ENCODE measurements at places on chromosomes 4 and X. TPM values are rescaled to one million over a fixed set of nuclear protein-coding genes. Genes with fewer than 3 reads are reported as not detected.

The PCDH7 gene
- 0.62 TPM for total RNA-seq

The CFAP99 gene
- total RNA-seq, result not detected

The ARHGEF38 gene
- total RNA-seq, result not detected

- H3K4me1 ChIP-seq, result peaks cover 15% of the 10 kb centered on the region
- no peak for DNase-seq
- no peaks in the 10 kb centered on the region for H3K27me3 ChIP-seq
- no peak overlapping the region for H3K27ac ChIP-seq
- H3K36me3 ChIP-seq, result no peaks in the 10 kb centered on the region
Observed at GRCh38 chr4:77826275-77826674, 7.1 kb upstream of the CNOT6L start.

DNA sequence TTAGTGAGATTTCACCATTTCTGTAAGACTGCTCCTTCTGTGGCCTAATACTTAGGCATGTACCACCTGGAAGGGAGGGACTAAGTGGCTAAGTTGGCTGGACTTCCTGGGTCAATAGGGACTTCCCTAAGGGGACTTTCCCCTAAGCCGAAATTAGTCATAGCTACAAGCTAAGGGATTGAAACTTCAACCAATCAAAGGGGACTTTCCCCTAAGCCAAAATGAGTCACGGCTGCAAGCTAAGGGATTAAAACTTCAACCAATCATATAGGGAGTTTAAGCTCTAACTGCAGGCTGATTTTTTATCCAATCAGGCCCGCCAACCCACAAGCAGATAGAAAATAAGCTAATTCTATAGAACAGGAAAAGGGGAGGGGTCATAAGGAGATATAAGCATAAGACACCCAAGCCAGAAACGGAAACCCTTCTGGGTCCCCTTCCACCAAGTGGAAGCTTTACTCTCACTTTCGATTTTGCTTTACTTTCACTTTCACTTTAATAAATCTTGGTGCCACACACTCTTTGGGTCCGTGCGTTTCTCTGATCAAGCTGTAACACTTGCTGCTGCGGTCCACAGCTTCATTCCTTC, 382.8 kb downstream of the KLHL4 start:
- H3K27ac ChIP-seq, result no peak overlapping the region
- DNase-seq, result no peak
- H3K4me1 ChIP-seq, result no peaks in the 10 kb centered on the region
- H3K36me3 ChIP-seq, result no peaks in the 10 kb centered on the region

GRCh38 chrX:107823042-107823441, 2.6 kb upstream of the MID2 start:
- DNase-seq, result no peak
- no peaks in the 10 kb centered on the region for H3K27me3 ChIP-seq
- no peaks in the 10 kb centered on the region for H3K36me3 ChIP-seq
- peaks cover 4% of the 10 kb centered on the region for H3K4me1 ChIP-seq
- H3K4me3 ChIP-seq, result no peak overlapping the region

GRCh38 chrX:78950009-78950835, 5.0 kb downstream of the P2RY10 start:
- H3K36me3 ChIP-seq, result no peaks in the 10 kb centered on the region
- no peak overlapping the region for H3K27ac ChIP-seq
- H3K4me1 ChIP-seq, result no peaks in the 10 kb centered on the region
- no peak overlapping the region for H3K4me3 ChIP-seq
- no peak for DNase-seq

DNA sequence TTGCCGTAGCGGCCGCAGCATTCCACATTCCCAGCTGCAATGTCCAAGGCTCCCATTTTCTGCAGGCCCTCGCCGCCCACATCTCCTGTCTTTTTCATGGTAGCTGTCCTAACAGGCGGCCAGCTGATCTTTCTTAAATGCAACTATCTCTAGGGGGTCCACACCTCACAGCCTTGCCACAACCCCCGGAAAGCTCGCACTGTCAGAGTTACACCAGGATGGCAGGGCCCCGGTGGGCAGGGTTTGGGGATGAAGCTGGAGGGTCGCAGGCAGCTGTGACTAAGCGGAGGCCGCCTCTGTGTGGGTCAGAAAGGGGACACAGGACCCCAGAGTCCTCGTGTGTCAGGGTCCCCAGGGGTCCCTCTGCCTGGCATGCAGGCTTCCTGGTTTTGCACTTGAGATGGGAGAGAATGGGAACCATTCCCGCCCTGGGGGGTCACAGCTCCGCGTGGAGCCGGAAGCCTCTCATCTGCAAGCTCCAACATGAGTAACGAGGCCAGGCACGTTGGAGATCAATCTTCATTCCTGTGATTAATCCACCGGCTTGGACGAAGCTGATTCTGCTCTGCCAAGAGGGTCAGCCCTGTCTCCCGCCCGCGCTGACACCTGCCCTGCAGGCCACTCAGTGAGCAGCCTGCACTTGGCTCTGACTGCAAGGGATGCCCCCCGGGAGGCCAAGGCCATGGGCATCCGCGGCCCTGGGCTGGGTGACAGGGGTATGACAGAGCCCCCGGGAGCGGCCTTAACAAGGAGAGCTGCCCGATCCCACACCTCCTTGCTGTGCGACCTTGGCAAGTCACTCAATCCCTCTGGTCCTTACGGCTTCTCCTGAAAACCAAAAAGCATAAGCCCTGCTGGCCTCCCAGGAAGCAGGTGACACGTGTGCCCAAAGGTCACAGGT, 97.9 kb downstream of the ADRA2C start:
- H3K4me1 ChIP-seq, result no peaks in the 10 kb centered on the region
- no peaks in the 10 kb centered on the region for H3K36me3 ChIP-seq
- no peaks in the 10 kb centered on the region for H3K27me3 ChIP-seq
- DNase-seq, result peak; percentile 39
- H3K4me3 ChIP-seq, result no peak overlapping the region
- no peak overlapping the region for H3K27ac ChIP-seq

DNA sequence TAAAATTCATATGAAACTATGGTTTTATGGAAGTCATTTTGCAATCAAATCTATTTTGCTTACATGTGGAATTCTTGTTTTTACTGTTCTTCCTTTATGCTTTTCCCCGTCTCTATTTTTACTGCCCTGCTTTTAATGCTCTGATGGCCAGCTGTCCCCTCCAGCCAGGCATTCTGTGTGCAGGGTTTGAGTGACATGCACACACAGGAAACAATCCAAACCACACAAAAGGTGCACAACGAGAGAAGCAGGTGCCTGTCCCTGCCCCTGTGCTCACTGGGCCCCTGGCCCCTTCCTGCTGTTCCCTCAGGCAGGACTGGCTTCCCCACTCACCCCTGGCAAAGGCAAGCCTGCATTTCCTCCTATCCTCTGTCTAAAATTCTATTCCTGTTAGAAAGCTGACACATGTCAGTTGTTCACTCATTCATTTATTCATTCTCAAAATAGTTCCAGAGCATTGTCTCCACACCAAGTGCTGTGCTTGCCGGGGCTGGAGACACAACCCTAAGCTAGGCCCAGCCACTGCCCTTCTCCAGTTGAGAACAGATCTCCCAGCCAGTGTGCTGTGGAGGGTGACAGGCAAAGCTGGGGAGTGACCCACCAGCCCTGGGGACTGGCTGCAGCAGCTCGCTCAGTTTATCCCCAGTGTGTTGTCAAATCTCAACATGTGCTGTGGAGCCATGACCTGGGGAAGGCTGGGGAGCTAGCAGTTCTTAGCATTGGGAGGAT, 346.3 kb downstream of the FBXW7 start:
- no peaks in the 10 kb centered on the region for H3K36me3 ChIP-seq
- no peaks in the 10 kb centered on the region for H3K27me3 ChIP-seq

DNA sequence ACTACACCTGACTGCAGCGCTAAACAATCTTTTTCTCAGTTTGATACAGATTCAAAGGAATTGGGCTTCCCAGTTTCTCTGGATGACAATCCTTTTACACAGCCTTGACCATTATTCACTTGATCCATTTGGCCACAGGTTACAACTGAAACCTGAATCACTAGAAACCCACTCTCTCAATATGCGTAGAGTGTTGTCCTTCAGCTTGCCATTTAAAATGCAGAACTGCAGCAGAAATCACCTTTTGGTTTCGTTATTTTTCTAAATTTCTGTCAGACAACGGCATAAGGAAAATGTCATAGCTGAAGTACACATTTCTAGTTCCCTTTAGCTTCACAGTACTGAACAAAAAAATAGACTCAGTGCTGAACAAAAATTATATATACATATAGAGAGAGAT, 255.8 kb upstream of the TENM3 start:
- H3K27me3 ChIP-seq, result no peaks in the 10 kb centered on the region
- H3K4me3 ChIP-seq, result no peak overlapping the region
- DNase-seq, result no peak
- no peak overlapping the region for H3K27ac ChIP-seq
- no peaks in the 10 kb centered on the region for H3K36me3 ChIP-seq

GRCh38 chr4:79025170-79025569, 85.9 kb upstream of the PAQR3 start:
- H3K4me3 ChIP-seq, result no peak overlapping the region
- no peaks in the 10 kb centered on the region for H3K4me1 ChIP-seq
- no peaks in the 10 kb centered on the region for H3K27me3 ChIP-seq
- H3K36me3 ChIP-seq, result no peaks in the 10 kb centered on the region
- no peak for DNase-seq
- no peak overlapping the region for H3K27ac ChIP-seq

GRCh38 chr4:107148904-107149303, 112.8 kb upstream of the DKK2 start:
- H3K4me3 ChIP-seq, result no peak overlapping the region
- H3K27me3 ChIP-seq, result no peaks in the 10 kb centered on the region
- no peak overlapping the region for H3K27ac ChIP-seq
- no peaks in the 10 kb centered on the region for H3K4me1 ChIP-seq
- no peaks in the 10 kb centered on the region for H3K36me3 ChIP-seq

DNA sequence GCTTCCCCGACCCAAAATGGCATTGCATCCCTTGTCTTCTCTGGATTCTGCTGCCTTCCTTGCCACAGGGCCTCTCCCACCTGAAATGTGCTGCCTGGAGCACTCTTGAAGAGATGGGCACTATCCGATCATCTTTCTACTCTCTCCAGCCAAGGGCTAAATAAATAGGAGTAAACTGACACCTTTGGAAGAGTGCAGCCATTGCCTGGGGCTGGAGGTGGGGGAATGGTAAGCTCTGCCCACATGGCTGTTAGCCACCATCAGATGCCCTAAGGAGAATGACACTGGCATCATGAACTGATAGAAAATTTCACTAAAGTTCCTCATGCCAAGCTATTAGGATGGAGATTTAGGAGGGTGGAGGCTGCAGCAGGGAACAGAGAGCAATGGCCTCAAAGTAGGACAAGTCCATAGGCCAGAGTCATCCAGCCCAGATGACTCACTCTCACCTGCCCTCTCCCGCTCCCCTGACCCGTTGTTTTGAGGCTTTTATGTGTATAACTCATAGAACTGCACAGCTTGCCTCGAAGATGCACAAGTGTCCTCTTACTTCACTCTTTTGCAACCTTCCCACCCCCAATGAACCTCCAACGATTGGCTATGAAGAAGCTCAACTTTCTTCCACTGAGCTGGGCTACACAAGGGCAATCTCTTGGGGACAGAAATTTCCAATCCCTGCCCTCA, 822 bp upstream of the PFKFB1 start:
- no peak for DNase-seq
- no peaks in the 10 kb centered on the region for H3K27me3 ChIP-seq
- H3K4me1 ChIP-seq, result no peaks in the 10 kb centered on the region
- H3K27ac ChIP-seq, result peak overlapping the region; percentile 90

All from psoas muscle (tissue), 8 donors.